ENCODE measurements at places on chromosomes 5 and 9. TPM values are rescaled to one million over a fixed set of nuclear protein-coding genes. Genes with fewer than 3 reads are reported as not detected.

GRCh38 chr5:30866142-30866541 is 327.3 kb upstream of the CDH6 start:
- DNase-seq = no peak

Gene SKIC3
- 216 TPM for total RNA-seq

Gene TNFSF15
- total RNA-seq = 0.16 TPM

- no peak for DNase-seq
Observed at GRCh38 chr9:99359336-99359735, 137.3 kb downstream of the SEC61B start.

Gene ADRA1B
- total RNA-seq = 1.1 TPM

DNA sequence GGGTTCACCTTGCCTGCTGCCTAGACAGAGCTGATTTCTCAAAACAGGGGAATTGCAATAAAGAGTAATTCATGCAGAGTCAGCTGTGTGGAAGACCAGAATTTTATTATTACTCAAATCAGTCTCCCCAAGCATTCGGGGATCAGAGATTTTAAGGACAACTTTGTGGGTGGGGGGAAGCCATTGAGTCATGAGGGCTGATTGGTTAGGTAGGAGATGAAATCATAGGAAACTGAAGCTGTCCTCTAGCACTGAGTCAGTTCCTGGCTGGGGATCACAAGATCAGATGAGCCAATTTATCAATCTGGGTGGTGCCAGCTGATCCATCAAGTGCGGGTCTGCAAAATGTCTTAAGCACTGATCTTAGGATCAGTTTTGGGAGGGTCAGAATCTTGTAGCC is 159.1 kb upstream of the MAP1B start:
- DNase-seq = no peak

DNA sequence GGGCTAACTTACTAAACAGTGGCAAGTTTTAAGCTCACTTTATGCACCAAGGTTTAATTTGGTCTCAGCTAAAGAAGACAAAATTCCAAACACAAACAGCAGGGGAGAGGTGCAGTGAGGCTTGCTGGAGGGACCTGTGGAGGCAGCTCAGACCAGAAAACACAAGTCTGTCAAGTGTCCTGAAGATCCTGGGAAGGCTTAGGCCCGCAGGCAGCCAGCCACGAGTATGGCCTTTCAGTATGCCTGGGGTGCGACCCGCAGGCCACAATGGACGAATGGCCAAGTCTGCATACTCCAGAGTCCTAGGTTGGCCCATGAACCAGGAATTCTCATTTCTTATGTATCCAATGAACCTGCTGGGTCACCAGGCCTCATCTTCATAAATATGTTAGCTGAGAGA is 9.3 kb downstream of the CCNI2 start:
- no peak for DNase-seq

Measured in occipital lobe (tissue), 3 donors.